ENCODE measurements at places on chromosomes 1 and 21.

GRCh38 chr1:156487862-156488261 is 12.7 kb downstream of the MEF2D start:
- no peak for DNase-seq

DNA sequence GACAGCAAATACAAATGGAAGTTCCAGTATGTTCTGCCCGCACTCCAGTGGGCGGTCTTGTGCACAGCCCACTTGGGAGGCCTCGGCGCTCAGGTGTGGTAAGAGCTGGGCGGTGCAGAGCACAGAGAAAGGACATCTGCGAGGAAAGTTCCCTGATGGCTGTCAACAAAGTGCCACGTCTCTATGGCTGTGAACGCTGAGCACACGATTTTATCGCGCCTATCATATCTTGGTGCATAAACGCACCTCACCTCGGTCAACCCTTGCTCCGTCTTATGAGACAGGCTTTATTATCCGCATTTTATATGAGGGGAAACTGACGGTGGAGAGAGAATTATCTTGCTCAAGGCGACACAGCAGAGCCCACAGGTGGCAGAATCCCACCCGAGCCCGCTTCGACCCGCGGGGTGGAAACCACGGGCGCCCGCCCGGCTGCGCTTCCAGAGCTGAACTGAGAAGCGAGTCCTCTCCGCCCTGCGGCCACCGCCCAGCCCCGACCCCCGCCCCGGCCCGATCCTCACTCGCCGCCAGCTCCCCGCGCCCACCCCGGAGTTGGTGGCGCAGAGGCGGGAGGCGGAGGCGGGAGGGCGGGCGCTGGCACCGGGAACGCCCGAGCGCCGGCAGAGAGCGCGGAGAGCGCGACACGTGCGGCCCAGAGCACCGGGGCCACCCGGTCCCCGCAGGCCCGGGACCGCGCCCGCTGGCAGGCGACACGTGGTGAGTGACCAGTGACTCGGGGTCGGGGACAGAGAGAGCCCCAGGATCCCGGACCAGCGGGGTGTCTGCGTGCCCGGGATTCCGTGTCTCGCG is at the start of gene IL12RB2:
IL12RB2 (plus strand) TSS at position 623 of the 810 bp plus-strand sequence. CDS start 12,496 bp downstream, outside the sequence.
- no peak for DNase-seq

DNA sequence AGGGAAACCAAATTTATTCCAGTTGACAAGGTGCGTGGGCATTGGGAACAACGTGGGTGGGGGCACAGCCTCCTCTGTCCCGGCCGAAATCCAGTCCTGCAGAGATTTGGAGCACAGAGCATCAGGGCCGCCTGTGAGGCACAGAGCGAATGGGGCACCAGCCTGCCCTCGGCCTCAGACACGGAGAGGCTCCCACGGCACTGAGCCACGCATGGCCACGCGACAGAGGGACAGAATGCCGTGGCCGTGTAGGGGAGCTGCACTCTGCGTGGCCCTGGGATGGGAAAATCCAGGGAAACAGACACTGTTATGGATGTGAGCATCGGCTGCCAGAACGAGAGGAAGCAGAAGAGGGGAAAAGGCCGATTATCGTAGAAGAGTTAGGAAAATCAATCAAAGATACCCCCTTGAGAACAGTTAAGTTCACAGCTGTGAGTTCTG is 13.5 kb upstream of the C1orf159 start:
- DNase-seq = no peak

DNA sequence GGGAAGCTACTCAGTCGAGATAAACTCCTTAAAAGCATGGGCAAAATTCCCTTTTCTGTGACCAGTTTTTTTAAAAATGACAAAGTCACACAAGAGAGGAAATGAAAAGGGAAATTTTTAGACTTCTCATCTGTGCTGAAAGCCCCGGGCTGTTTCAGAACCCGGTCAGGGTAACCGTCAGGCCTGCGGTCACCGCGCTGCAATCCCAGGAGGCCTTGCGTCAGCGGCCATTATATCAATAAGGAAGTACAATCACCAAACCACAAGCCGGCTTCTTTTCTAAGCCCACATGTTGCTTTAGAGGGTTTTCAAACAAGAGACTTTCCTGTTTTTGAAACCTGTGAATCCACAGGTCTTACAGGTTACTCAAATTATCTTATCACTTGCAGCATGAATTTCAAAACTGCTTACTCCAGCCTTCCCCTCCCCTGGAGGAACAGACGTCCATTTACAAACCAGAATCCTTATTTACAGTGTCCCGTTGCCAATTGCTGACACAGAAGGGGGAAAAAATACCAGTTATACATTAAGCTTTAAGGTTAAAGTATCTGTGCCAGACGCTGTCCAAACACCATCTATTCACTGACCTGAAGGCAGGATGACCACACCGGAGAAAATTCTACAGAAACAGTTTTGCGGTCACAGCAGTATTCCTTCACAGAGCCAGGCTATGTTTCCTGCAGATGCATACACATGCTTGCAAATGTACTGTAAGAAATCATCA is 165.3 kb downstream of the TOMM20 start:
- DNase-seq = peak; percentile 49

- DNase-seq = no peak
These were observed 30.5 kb downstream of the MAN1C1 start for GRCh38 chr1:25647106-25647505.

GRCh38 chr1:32172621-32173245 is 6.7 kb upstream of the TXLNA start:
- no peak for DNase-seq

- DNase-seq = no peak
These were observed 913 bp upstream of the S1PR1 start for GRCh38 chr1:101235696-101236515.

GRCh38 chr1:180462102-180462501 is 40.3 kb downstream of the ACBD6 start:
- no peak for DNase-seq

DNA sequence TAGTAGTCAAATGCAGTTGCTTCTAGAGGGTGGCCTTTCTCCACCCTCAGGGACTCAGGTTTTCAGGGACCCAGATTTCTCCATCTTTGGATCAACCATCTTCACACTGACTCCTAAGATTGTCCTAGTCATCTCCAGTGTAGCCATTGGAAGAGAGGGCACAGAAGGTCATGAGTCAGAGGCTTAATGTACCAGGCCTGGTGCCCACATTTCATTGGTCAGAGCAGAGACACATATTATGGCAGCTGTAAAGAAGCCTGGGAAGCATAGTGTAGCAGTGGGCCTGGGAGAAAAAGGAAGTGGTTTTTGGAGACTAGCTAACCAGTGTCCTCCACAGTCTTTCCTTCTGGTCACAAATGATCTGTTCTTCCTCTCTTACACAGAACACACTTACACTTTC is 122.5 kb downstream of the GIPC2 start:
- no peak for DNase-seq

GRCh38 chr1:72051538-72051937 is 230.8 kb downstream of the NEGR1 start:
- DNase-seq = no peak

DNA sequence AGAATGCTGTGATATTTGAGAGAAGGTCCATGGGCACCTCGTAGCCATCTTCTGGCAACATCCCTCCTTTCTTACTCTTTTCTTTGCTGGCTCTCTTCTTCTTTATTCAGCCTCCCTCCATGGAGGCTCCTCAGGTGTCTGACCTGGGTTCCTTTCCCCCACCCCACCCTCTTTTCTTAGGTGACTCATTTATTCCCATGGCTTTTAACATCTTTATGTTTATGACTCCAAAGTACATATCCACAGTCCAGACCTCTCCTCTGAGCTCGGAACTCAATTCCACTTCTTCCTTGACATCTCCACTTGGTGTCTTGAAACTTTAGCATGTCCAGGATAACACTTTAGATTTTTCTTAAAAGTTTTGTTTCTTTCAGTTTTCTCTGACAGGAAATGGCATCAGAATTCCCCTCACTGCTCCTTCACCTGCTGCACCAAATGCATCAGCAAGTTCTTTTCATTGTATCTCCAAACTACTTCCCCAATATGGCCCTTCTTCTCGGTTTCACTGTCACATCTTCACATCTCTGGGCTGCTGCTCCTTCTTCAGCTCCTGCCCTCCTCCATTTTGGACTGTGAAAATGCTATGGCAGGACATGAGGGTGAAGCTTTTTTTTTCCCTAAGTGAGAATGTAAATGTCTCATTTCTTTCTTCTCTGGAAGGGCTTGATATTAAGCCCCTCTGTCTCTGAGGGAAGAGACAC is 95.9 kb downstream of the GIPC2 start:
- no peak for DNase-seq

- no peak for DNase-seq
These were observed 228.1 kb downstream of the C1orf94 start for GRCh38 chr1:34404804-34405203.

DNA sequence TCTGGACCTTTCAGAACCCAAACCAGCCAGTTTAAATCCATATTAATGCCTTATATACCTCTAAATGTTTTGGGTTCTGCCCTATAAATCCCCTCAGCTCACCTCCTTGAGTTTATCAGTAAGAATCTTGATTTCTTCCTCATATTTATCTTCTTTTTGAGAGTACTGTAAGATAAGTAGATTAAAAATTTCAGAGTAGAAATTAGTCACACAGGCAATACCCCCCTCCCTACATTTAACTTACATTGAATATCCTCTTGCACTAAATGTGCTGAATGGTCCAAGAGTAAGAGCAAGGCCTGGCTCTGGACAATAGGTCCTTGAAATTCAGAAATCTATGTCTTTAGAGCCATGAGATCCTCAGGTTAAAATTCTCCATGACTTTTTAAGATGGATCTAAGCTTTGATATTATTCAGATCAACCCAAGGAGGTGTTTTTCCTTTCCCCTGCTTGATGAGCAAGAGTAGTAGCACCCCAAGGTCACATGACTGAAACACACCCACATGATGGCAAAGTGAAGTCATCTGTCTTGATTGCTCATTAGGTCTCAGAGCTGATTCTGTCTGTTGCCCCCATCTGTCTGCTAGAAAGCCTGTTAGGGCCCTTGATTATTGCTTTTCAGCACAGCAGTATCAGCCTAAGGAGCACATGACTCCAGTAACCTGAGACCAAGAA is 15.8 kb upstream of the NUP210L start:
- DNase-seq = no peak

DNA sequence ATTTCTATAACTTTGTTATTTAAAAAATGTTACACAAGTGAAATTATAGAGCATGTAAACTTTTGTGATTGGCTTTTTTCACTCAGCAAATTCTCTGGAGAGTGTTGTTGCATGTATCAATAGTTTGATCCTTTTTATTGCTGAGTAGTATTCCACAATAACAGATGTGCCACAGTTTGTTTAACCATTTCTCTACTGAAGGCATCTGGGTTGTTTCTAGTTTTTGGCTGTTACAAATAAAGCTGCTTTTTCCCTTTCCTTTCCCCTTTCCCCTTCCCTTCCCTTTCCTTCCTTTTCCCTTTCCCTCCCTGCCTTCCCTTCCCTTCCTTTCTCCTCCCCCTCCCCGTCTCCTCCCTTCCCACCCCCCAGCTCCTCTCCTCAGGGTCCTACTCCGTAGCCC is 15.9 kb downstream of the TUFT1 start:
- no peak for DNase-seq

- no peak for DNase-seq
These were observed 171.1 kb upstream of the EDN2 start for GRCh38 chr1:41655632-41656031.

GRCh38 chr1:244735876-244736561 is 83.1 kb downstream of the DESI2 start:
- DNase-seq = no peak

DNA sequence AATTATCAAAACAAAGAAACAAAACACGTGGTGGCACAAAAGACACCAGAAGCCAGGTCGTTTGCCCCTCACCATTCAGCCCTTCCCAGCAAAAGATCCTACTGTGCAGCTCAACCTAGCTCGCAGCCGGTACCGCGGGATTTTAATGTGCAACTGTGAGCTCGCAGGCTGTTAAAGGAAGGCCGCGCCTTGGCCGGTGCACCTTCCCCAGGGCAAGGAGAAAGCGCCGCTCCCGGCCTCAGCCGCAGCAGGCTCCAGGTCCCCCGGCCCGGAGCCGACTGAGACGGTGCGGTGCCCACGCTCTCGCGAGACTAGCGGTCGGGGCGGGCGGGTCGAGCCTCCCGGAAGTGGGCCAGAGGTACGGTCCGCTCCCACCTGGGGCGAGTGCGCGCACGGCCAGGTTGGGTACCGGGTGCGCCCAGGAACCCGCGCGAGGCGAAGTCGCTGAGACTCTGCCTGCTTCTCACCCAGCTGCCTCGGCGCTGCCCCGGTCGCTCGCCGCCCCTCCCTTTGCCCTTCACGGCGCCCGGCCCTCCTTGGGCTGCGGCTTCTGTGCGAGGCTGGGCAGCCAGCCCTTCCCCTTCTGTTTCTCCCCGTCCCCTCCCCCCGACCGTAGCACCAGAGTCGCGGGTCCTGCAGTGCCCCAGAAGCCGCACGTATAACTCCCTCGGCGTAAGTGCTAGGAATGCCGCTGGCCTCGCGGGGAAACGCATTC is at the start of gene AGL:
AGL (plus strand) TSS at position 618 of the 715 bp plus-strand sequence. CDS start 682 bp downstream, outside the sequence.
- peak; percentile 54 for DNase-seq

DNA sequence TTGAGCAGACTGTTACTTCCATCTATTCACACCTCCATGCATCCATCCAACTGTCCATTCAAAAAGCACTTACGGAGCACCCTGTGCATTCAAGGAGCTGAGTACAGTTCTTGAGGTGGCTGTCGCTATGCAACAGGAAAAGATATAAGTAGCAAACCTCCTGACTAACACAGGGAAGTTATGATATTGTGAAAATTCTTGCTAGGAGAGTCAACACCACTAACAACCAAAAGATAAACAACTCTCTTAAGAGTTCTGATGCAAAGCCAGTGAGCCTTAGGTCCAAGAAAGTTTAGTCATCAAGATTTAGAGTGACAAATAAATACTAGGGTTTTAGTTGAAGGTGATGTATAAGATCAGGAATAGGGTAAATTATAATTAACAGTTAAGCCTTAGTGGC is 44.5 kb upstream of the TRIM45 start:
- peak; percentile 63 for DNase-seq

DNA sequence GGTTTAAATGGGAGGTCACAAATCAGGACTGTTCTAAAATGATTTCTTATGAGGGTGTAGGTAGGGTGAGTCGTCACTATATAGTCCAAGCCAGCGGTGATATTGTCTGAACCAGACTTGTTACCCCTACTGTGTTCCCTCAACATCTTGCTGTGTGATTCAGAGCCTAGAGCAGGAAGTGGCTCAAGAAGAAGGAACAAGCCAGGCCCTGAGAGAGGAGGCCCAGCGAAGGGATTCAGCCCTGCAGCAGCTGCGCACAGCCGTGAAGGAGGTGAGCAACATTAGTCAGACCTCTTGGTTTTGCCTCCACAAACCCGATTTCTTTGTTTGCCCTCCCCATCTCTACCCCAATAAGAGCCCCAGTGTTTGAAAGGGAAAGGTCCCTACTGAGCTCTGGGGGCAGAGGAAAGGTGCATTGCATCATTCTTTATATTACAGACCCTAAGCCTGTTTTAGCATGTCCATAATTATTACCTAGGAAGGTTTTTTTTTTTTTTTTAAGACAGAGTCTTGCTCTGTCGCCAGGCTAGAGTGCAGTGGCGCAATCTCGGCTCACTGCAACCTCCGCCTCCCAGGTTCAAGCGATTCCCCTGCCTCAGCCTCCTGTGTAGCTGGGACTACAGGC is 5.0 kb upstream of the SH3BGRL3 start:
- no peak for DNase-seq

- DNase-seq = no peak
These were observed 11.8 kb downstream of the CFAP107 start for GRCh38 chr1:12757836-12758235.

GRCh38 chr1:2042830-2043773 is 7.1 kb upstream of the PRKCZ start:
- no peak for DNase-seq

Measured in amniotic stem cell (primary cell).